ENCODE measurements at places on chromosomes 7 and 10.

- no peak for DNase-seq
These were observed 80.4 kb upstream of the ANK3 start for GRCh38 chr10:60470091-60470490.

DNA sequence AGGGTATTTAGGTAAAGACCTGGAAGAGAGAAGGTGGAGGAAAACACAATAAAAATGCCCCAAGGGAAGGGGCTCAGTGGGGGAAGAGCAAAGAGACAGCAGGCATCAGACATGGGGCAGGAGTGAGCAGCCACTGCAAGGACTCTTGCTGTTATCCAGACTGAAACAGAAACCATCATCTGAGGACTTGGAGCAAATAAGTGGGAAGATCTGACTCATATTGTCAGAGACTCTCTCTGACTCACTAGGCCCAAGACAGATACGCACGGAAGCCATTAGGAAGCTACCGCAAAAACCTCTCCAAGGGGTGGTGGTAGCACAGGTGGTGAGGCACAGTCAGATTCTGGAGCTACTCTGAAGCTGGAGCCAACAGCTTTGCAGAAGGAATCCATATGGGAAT is 110.7 kb downstream of the RNF32 start:
- no peak for DNase-seq

- DNase-seq: no peak
These were observed 77.2 kb downstream of the DNAH11 start for GRCh38 chr7:21620054-21620453.

GRCh38 chr10:125144693-125145623 is 15.4 kb downstream of the CTBP2 start:
- no peak for DNase-seq

- DNase-seq: no peak
These were observed 176.0 kb upstream of the KCND2 start for GRCh38 chr7:120097020-120097419.

DNA sequence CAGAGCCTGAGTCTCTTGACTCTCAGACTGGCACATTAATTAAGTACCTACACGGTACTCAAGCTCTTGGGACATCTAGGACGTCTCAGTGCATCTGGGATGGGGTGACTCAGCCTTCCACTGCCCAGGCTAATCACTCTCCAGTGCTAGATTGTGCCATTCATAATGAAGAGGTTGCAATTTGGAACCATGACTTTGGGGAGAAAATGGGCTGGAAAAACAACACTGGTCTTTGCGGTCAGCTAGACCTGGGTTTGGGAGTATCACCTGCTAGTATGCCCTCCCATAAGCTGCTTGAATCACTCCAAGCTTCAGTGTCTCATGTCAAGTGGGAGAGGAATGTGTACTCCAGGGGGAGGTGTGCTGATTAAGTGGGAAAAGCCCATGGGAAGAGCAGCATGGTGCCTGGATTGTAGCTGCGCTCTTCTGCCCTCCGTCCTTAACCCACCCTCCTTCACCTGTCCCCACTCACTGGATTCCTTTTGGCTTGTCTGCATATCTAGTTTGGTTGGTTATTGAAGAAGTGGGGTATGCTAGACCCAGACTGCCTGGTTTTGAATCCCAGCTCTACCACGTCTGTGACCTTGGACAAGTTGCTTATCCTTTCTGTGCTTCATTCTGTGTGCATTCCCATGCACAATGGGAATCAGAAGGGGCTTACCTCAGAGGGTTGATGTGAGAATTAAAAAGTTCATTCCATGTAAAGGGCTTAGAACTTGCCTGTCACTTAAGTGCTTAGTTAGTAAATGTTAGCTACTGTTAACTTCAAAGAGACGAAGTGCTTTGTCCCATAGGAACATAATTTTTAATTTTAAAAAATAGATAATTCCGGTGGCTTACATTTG is 3.8 kb downstream of the NFE2L3 start:
- DNase-seq: no peak

DNA sequence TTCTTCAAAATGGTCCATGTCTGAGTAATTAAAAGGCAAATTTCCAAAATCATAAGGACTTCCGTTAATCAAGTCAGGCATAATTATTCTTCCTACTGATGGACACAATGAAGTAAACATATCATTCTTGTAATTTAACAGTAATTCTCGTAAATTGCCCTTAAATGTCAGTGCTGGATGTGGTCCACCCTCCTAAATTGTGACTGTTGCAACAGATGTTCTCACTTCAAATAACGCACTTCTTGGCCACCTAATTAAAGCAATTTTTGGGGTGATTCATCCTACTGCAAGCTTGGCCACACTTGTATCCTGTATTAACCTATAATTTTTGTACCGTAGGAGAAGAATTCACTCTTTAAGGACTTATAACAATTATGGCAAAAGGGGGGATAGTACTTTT is 1.9 kb downstream of the COL1A2 start:
- DNase-seq: no peak

DNA sequence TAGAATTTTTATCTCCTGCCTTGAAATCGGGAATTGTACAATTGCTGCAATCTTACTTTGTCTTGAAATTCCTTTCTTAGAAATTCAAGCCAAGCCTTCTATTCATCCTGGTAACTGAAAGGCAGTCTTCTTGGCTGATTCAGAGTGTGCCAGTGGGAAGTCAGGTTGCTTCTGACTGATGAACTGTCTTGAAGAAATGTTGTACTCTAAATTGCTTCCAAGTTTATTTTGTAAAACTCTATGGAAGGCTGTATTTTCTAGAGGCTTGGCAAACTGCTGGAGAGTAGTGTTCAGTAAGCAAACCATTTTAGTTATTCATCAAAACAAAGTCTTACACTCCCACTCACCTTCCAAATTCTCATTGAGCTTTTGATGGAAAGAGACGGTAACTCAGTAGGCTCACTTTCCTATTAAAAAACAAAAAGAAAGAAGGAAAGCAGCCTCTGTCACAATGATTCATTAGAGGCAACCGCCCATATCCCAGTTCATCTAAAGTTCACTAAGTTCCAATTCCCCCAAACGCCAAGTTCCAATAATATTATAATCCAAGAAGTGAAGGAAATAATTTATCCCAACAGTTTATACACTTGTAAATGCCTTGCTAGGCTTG is 187.9 kb upstream of the MALRD1 start:
- no peak for DNase-seq

- no peak for DNase-seq
These were observed 89.8 kb downstream of the ZMIZ1 start for GRCh38 chr10:79158402-79159097.

DNA sequence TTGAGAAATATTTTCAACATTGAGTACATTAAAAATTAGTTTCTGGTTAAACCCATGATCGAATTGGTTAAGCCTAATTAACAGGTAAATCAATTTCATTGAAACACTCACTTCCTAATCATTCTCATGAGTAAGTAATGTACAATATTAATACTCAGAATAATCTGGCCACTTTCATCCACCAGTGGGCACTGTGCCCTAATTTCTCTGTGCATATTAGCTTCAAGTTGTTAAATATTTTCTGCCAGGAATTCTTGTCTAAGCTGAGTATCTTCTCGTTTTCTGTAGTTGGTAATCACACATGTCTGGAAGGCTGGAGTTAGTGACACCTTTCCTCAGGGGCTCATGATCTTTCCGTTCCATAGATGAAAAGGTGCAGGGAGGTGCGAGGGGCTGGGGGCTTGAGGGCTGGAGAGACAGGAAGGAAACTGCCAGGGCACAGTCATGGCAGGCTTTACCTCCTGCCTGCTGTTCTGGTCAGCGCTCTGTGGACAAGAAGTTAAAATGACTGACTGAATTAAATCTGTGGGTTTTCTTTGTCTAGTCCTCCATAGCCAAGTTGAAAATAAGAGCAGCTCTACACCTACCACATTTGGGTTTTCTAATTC is 71.9 kb downstream of the WIPF3 start:
- peak; percentile 18 for DNase-seq

DNA sequence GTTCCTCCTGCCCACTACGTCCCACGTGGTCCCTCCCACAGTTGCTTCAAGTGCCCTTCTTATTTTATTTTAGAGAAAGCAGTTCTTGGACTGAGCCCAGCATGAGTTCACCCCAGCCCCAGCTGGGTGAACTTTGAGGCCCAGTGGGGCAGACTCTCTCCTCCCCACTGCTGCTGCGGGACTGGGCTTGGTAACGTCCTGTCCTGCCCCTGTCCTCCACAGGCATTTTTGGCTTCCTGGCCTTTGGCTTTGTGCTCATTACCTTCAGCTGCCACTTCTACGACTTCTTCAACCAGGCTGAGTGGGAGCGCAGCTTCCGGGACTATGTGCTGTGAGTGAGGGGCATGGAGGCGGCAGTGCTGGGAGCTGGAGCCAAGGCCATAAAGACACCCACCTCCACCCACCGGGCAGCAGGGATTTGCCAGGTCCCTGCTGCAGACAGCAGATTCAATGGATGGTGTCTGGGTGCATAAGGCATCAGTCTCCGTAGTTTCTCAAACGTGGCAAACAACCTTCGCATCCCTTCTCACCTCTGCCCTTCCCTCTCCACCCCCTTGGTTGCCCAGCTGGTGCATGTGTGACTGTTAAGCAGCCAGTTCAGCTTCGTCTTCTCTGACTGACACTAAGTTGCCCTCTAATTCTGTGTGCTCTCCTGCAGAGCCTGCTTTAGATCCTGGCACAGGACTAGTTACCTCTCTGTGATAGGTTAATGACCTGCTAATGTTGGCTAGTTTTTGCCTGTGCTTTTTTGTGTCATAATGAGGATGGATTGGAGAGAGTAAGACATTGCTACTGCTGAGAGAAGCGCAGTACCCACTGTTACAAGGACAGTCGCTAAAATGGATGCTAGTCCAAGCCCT is 15.5 kb upstream of the AHCYL2 start:
- no peak for DNase-seq

DNA sequence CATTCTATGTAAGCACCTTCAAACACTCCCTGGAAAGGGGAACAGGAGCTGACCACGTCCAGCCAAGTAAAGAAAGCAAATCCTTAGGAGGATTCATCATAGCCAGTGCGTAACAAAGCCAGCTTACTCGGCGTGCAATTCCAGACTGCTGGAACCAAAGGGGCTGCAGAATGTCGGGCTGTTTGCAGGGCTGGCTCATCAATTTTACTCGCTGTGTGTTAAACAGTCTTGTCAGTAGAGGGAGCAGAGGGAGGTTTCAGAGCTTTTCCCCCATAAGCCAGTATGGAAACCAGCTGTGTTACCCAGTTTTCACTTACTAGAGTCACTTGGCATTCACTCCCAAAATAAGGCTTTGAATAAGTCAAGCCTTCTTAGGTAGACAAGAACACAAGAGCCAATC is 127.1 kb downstream of the KMT2E start:
- no peak for DNase-seq

DNA sequence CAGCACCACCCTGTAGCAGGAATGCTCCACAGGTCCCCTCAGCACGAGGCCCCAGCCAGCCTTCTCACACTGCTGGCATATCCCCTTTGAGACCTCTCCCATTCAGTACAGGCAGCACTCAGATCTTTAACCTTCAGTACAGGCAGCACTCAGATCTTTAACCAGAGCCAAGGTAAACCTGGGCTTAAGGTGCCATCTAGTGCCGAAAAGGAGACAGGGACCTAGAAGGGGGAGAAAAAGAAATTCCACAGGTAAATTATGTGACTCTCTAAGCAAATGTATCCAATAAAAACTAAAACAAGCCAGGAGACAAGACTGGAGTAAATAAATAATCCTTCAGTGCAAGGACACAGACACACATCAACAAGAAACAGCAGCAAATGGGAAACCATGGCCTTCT is 358.6 kb downstream of the PTPRN2 start:
- DNase-seq: no peak

- no peak for DNase-seq
These were observed 177.3 kb upstream of the PHYHIPL start for GRCh38 chr10:58998924-58999713.

Data from T-helper 1 cell (primary cell).